HS-5 (cell line): ENCODE measurements at places on chromosomes 13 and 19.

GRCh38 chr13:73167028-73167820, 108.4 kb downstream of the KLF5 start:
- no peak for DNase-seq

GRCh38 chr19:407511-408440, 1.2 kb downstream of the C2CD4C start:
- DNase-seq: no peak

DNA sequence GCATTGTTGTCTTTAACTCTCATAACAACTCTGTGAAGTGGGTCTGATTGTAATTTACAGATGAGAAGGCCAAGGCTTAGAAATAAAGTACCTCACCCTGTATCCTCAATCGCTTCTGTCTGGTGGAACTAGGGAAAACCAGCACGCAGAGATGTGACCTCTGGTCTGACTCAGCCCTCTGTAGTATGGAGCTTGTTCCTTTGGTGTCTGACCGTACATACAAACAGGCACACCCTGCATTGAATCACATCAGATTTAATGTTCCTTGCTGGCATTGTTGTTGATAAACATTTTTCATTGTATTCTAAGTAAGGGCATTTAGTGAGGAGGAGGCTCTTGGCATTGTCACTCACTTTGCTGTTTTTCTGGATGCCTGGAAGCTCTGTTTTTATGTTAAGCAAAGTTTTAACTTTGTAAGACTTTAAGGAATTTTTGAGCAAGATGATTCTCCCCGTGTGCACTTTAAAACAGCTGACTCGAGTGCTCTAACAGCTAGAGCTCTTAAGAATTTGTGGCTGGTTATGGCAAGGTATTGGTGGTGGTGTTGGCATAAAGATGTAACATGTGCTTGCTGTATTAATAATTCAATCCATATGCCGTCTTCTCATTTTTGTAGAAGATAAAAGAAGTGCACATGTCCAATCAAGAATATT, 89.0 kb upstream of the SPATA13 start:
- no peak for DNase-seq

DNA sequence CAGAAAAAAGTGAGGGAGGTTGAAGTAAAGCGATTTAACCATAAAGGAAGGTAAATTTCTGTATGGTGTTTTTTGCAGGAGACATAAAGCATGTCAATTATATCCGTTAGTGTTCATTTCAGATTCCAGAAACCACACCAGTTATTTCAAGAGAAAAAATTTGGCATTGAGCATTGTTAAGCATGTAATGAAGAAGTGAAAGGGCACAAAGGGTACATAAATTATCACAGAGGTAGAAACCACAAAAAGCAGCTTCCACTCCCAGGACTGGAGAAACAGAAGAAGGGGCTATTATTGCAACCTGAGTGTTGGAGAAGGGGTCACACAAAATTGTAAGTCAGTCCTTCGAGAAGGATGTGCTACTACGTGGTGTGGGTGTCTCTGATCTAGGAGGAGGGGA, 72.2 kb upstream of the DACH1 start:
- DNase-seq: no peak

DNA sequence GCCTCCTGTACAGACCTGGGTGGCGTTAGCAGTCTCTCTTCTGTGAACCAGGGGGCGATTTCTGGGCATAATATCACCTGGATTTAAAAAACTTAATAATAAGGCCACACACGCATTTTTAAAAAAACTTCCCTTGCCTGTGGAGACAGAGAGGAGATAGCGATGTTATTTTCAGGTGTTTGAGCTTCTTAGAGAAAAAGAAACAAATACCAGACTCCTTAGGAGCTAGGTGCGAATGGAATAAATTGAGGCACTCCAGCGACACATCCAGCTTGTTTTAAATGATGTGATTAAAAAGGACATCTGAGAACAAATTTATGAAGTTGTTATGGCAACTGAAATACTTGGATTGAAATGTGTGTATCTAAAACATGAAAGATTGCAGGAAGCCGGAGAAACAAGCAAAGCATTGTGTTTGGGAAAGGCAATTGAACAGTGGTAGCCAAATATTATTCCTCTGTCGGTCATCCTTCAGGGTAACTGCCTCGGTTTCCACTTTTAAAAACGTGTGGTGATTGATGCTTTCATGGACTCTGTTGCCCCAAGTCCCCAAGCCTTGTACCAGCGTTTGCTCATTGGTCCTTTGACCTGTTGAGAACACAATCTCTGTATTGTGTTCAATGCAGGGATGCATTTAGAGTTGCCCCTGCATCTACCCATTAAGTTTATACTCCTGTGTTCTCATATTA, 158.7 kb downstream of the TM9SF2 start:
- no peak for DNase-seq

GRCh38 chr13:42099962-42100675, 51.7 kb downstream of the DGKH start:
- DNase-seq: no peak

DNA sequence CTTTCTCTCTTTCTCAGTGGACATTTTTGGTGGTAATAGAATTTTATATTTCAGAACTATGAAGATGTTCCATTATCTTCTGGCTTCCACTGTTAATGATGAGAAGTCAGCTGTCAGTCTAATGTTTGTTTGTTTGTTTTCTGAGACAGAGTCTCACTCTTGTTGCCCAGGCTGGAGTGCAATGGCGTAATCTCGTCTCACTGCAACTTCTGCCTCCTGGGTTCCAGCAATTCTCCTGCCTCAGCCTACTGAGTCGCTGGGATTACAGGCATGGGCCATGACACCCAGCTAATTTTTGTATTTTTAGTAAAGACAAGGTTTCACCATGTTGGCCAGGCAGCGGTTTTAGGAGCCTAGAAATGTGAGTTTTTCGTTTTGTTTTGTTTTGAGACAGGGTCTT, 4.7 kb downstream of the ZNF317 start:
- no peak for DNase-seq

- DNase-seq: no peak
Observed at GRCh38 chr13:35964863-35965180, 166.4 kb downstream of the DCLK1 start.

DNA sequence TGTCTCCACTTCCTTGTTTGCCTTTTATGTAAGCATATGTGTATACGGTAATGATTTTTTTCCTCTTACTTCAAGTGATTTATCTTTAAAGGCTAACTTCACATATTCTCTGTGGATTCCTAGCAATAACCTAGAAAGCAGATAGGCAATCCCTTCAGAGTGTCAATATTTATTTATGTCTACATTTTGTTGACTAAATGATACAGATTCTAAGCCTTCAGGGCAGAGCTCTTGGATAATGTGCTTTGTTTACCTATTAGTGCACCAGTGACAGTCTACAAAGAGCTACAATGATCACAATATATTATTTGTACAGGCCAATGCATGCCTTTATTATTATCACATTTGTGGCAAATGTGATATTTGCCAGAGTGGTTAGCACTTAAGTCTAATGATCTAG, 406.2 kb downstream of the EFNB2 start:
- DNase-seq: no peak

- no peak for DNase-seq
Observed at GRCh38 chr13:92164822-92165221, 766.4 kb downstream of the GPC5 start.

GRCh38 chr19:55118401-55118991, 1.1 kb upstream of the PPP1R12C start:
- DNase-seq: no peak

DNA sequence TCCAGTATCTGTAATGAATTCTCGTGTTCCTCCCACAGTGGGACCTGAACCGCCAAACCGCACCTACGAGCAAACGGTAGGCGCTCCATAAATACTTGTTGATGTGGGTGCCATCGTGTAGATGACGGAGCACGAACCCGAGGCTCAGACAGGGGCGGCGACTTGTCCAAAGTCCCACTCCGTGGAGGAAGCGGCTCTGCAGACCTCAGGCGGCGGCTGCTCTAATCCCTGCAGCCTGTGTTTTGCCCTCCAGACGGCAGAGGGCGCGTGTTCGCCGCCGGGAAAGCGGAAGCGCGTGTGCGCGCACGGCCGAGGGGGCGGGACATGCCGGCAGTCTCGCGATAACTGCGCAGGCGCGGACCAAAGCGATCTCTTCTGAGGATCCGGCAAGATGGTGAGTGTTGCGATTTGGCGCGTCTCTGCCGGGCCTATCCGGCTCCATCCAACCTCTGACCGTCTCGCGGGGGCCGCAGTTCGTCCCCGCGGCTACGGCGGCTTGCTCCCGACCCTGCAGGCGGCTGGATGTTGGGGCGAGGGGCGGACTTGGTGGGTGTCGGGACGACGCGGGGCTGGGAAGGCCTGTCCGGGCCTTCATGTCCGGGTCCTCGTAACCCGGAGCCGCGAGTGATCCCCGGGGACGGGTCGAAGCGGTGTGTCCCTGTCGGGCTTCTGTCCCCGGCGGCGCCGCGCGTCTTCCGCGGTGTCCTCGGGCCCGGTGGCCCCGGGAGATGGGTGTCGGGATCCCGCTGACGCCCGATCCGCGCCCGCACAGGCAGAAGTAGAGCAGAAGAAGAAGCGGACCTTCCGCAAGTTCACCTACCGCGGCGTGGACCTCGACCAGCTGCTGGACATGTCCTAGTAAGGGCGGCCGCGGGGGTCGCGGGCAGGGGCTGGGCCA, at the start of gene RPS15:
TSS of gene RPS15 (plus strand) at position 362 of the 898 bp plus-strand sequence. CDS start at position 392, 30 bp downstream.
- DNase-seq: peak; percentile 68

DNA sequence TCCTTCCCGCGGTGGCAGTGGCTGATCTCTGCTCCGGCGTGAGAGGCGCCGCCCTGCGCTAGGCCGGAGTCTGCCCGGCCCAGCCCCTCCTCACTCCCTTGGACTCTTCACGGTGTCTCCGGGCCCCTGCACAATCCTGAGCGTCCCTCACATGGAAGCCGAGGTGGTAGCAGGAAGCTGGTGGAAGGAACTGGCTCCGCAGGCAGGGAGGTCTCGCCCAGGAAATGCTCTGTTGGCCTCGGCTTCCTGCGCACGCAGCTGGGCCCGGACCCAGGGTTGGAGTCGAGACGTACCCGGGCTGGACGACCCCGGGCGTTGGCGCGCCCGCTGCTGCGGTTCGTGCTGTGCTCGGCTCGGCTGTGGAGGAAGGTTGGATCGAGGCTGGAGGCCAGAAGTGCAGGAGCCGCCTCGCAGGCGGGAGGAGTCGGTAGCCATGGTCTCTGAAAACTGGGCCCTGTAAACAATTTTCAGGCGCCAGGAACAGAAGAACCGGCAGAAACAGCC, 46.3 kb downstream of the ZNF724 start:
- no peak for DNase-seq

DNA sequence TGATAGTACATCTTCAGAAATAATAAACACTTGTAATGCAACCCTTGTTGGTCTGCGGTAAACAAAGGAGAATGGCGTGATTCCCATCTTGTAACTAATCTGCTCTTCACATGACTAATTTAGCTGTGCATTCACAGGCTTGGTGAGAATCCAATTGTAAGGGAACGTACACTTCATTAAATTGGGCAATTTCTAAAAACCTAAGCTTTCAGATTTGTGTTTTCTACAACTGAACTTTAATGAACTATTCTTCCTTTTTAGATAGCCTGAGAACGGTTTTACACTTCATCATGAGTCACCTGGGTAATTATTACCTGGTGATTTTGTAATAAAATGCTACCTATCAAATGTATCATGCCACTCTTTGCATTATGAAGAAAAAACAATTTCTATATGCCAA, 306.9 kb downstream of the KLF5 start:
- DNase-seq: no peak

DNA sequence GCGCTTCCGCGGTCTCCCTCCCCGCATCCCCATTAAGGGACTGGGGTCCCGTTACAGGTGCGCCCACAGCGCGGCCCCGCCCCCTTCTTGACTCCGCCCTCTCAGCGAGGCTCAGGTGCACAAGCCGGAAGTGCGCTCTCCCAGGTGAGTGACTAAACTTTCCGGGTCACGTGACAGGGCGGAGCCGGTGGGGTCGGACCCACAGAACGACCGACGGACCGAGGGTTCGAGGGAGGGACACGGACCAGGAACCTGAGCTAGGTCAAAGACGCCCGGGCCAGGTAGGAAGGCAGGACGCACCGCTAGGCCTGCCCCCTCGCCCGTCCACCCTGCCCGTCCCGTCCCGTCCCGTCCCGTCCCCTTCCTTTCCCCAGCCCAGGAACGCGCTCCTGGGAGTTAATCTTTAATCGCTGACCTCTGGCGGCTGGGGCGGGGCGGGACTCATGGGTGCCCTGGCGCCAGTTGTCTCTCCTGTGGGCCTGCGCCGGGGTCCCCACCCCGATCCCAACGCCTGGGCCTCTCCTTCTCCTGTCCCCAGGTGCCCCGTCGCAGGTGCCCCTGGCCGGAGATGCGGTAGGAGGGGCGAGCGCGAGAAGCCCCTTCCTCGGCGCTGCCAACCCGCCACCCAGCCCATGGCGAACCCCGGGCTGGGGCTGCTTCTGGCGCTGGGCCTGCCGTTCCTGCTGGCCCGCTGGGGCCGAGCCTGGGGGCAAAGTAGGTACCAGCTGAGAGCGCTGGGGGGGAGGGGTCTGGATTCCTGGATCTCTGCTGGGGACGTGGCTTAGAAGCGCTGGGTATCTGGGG, at the start of gene CRB3:
TSS of gene CRB3 (plus strand) at position 202 of the 804 bp plus-strand sequence. CDS start at position 633, 431 bp downstream.
- no peak for DNase-seq

DNA sequence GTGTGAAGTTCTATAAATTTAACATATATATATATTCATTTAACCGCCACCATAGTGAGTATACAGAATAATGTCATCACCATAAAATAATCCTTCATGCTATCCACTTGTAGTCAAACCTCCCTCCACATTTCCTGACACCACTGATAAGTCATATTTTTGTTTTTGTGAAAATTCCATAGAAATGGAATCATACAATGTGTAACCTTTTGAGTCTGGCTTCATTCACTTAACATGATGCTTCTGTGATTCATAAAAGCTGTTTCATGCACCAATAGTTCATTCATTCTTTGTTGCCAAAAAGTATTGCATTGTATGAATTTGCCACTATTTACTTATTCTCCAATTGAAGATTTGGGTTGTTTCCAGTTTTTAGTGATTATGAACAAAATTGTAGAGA, 497.5 kb upstream of the PCDH20 start:
- no peak for DNase-seq

DNA sequence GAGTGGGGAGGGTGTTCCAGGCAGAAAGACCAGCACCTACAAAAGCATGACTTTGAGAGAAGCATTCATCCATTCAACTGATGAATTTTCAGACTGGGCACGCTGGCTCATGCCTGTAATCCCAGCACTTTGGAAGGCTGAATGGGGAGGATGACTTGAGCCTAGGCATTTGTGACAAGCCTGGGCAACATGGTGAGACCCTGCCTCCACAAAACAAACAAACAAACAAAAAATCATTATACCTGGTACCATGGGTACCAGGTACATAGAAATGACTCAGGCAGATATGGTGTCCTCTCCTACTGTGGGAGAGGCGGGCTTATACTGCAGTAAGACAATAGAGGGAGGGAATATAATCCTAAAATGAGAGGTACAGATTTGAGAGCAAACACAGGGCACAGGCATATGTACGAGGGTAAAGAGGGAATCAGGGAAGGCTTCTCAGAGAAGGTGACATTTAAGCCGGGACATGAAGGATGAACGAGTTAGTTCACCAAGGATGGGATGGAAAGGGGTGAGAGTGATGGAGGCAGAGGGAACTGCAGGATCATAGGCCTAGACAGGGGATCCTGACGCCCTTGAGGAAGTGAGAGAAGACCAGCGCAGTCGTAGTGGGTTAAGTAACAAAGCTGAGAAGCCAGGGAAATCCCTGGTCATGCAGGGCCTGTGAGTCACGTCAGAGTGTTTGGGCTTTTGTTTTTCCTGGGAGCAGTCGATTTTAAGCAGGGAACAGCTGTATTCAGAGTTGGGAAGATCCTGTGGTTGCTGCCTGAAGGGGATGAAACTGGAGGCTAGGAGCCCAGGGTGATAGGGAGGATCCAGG, 2.9 kb downstream of the CYP2S1 start:
- DNase-seq: no peak
